ENCODE measurements at places on chromosomes 16 and 17.

DNA sequence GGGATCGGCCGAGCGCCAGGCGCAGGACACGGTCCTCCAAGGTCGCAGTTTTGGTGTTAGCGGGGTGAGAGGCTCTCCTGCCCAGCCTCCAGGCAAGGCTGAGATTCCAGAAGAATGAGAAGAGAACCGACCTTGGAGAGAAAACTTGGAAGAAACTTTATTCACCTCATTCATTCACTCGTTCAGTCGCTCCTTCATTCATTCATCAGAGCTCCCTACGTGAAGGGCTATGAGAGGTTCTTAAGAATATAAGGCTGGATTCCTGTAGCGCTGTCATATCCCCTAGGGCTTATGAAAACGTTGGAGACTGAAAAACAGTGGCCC lies 991 bp upstream of the MYH10 start:
- peak overlapping the region; percentile 73 for H3K4me3 ChIP-seq
- DNase-seq: no peak
- H3K27ac ChIP-seq: peak overlapping the region; percentile 94
- peaks cover 3% of the 10 kb centered on the region for H3K4me1 ChIP-seq

- H3K27me3 ChIP-seq: no peaks in the 10 kb centered on the region
- no peak for DNase-seq
- H3K4me1 ChIP-seq: no peaks in the 10 kb centered on the region
- no peaks in the 10 kb centered on the region for H3K36me3 ChIP-seq
Observed at GRCh38 chr16:62597875-62598274, 561.6 kb upstream of the CDH8 start.

DNA sequence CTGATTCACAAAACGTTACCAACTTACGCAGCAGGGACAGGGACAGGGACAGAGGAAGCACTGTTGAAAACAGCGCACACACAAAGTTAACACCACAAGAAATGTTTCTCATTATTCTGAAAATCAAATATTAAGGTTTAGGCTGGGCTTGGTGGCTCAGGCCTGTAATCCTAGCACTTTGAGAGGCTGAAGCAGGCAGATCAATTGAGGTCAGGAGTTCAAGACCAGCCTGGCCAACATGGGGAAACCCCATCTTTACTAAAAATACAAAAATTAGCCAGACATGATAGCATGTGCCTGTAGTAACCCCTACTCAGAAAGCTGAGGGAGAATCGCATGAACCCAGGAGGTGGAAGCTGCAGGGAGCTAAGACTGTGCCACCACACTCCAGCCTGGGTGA lies 4.2 kb downstream of the CYTH1 start:
- H3K4me3 ChIP-seq: no peak overlapping the region
- H3K4me1 ChIP-seq: no peaks in the 10 kb centered on the region
- no peaks in the 10 kb centered on the region for H3K27me3 ChIP-seq

GRCh38 chr17:42065201-42065600 lies 14.8 kb upstream of the C17orf113 start:
- H3K4me1 ChIP-seq: no peaks in the 10 kb centered on the region
- H3K27me3 ChIP-seq: no peaks in the 10 kb centered on the region
- no peak overlapping the region for H3K4me3 ChIP-seq

DNA sequence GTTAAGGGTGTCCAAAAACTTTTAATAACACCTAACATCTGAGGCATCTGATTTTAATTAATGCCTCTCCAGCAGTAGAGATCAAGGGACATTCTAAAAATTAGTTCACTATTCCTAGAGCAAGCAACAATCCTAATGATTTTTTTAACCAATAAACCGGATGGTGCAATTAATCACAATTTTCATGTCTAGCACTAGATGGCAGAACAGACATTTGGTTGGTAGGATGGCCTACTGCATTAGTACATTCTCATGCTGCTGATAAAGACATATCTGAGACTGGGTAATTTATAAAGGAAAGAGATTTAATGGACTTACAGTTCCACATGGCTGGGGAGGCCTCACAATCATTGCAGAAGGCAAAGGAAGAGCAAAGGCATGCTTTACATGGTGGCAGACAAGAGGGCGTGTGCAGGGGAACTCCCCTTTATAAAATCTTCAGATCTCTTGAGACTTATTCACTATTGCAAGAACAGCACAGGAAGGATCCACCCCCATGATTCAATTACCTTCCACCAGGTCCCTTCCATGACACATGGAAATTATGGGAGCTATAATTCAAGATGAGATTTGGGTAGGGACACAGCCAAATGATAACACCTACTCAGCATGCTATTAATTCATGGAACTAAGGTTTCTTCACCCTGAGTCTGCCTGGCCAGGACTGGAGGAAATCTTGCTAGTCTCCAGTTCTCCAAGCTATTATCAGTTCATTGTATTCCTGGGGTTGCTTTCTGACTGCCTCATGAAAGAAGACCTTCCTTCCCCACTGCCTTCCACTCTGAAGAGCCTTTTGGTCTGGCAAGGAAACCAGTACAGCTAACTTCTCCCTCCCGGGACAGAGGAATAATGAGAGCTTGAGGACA lies 24.8 kb downstream of the HS3ST3A1 start:
- H3K27me3 ChIP-seq: no peaks in the 10 kb centered on the region
- no peaks in the 10 kb centered on the region for H3K36me3 ChIP-seq
- no peak overlapping the region for H3K4me3 ChIP-seq
- no peak overlapping the region for H3K27ac ChIP-seq
- DNase-seq: no peak
- H3K4me1 ChIP-seq: no peaks in the 10 kb centered on the region

GRCh38 chr17:68439656-68440290 lies 17.5 kb downstream of the WIPI1 start:
- H3K27me3 ChIP-seq: no peaks in the 10 kb centered on the region
- no peak overlapping the region for H3K27ac ChIP-seq
- H3K4me3 ChIP-seq: no peak overlapping the region
- DNase-seq: no peak
- peaks cover 9% of the 10 kb centered on the region for H3K36me3 ChIP-seq

DNA sequence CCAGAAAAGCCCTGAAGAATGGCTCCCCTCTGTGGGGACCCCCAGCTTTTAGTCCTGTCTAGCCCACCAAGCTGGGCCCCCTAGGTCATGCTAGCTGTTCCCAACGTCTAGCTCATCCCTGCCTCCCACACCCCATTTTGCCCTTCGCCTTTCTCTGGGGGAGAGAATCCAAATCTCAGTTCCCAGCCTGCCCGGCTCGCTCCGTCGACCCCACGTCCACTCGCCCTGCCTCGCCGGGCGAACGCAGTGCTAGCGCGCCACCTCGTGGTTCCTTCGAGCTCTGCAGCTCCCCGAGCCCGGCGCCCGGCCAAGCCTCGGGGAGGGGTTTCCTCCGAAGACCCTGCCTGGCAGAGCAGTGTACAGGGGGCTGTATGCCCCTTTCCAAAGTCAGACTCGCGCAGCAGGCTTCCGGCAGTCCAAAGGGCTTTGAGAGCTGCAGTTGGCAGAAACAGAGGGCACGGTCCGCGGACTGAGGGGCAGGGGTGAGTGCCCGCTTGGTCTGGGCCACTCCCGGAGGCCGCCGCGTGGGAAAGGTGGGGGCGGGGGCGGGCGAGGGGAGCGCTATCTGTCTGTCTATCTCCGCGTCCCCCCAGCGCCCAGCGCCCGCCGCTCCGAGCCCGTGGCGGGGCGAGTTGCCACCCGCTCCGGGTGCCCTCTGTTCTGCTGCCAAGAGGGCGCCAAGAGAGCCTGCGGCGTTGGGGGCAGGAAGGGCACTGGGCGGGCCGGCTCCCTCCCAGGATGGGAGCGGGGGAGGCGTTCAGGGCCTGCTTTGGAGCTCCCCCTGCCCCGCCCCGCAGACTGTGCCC lies 1.7 kb upstream of the DLX3 start:
- H3K27ac ChIP-seq: no peak overlapping the region
- DNase-seq: peak; percentile 79
- no peaks in the 10 kb centered on the region for H3K36me3 ChIP-seq
- peaks cover 34% of the 10 kb centered on the region for H3K27me3 ChIP-seq
- no peak overlapping the region for H3K4me3 ChIP-seq
- no peaks in the 10 kb centered on the region for H3K4me1 ChIP-seq

DNA sequence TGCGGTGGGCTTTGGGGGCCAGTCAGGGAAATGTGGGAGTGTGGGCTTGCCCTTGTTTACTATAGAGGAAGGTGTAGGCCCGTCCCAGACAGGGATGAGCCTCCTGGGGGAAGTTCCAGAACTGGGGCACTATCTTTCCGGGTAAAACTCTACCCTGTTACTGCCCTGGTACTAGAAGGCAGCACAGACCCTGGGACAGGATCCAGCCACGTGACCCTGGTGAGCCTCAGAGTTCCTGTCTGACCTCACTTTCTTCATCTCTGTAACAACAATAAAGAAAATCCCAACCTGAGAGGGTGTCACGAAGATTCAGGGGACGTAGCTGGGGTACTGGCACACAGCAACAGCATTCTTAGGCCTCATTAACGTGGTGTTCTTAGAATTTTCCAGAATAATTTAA lies 239.6 kb upstream of the FOXF1 start:
- H3K4me1 ChIP-seq: no peaks in the 10 kb centered on the region
- H3K36me3 ChIP-seq: no peaks in the 10 kb centered on the region
- no peaks in the 10 kb centered on the region for H3K27me3 ChIP-seq
- H3K4me3 ChIP-seq: no peak overlapping the region
- H3K27ac ChIP-seq: peak overlapping the region; percentile 36
